T-helper 22 cell (primary cell): ENCODE measurements at places on chromosomes 7 and 10.

DNA sequence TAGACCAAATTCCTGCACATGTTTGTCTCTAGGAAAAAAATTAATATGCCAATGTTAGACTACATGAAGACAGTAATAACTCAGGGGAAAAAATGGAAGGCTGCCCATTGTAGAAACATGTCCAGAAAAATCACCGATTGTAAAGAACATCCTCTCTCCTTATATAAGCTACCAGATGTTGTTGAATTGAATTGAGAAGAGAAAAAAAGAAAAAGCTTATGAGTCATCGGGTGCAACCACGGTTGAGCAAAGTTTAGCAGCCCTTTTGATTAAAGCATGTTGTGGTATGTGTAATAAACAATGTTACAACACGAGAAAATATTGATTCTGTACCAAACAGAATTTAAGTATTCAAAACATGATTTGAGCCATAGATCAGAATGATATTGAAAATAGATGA lies 102.3 kb upstream of the ARHGAP21 start:
- DNase-seq: no peak

GRCh38 chr10:29590915-29591650 lies 43.7 kb downstream of the SVIL start:
- no peak for DNase-seq

GRCh38 chr7:17986851-17987250 lies 40.8 kb downstream of the PRPS1L1 start:
- DNase-seq: no peak

- DNase-seq: no peak
Measured at GRCh38 chr10:71029411-71029892, 141.1 kb upstream of the PCBD1 start.

GRCh38 chr7:100483090-100483721 lies 521 bp upstream of the NYAP1 start:
- peak; percentile 66 for DNase-seq

GRCh38 chr7:696812-697551 lies 29.5 kb upstream of the DNAAF5 start:
- no peak for DNase-seq

DNA sequence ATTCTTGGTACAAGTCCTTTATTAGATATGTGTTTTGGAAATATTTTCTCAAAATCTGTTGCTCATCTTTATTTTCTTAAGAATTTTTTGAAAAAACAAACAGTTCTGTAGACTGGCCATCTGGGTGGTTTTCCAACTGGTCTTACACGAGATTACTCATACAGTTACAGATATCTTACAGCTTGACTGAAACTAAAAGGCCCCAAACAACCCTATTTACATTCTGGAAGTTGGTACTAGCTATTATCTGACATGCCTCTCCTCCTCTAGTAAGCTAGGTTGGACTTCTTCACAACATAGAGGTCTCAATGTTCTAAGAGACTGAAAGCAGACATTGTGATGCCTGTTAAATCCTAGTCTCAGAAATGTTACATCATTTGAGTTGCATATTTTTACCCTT lies 52.0 kb downstream of the ZNF22 start:
- DNase-seq: no peak

- no peak for DNase-seq
Measured at GRCh38 chr10:70328967-70329366, 45.2 kb upstream of the NPFFR1 start.
